Activated effector memory CD4-positive, alpha-beta T cell treated with Interleukin-2 at 50 U/mL for 16 hours (primary cell): ENCODE measurements at places on chromosomes 11 and 22.

- DNase-seq: peak; percentile 42
Observed at GRCh38 chr11:35040221-35040942, 98.6 kb upstream of the CD44 start.

GRCh38 chr11:120522021-120522420 lies 10.5 kb downstream of the GRIK4 start:
- no peak for DNase-seq

DNA sequence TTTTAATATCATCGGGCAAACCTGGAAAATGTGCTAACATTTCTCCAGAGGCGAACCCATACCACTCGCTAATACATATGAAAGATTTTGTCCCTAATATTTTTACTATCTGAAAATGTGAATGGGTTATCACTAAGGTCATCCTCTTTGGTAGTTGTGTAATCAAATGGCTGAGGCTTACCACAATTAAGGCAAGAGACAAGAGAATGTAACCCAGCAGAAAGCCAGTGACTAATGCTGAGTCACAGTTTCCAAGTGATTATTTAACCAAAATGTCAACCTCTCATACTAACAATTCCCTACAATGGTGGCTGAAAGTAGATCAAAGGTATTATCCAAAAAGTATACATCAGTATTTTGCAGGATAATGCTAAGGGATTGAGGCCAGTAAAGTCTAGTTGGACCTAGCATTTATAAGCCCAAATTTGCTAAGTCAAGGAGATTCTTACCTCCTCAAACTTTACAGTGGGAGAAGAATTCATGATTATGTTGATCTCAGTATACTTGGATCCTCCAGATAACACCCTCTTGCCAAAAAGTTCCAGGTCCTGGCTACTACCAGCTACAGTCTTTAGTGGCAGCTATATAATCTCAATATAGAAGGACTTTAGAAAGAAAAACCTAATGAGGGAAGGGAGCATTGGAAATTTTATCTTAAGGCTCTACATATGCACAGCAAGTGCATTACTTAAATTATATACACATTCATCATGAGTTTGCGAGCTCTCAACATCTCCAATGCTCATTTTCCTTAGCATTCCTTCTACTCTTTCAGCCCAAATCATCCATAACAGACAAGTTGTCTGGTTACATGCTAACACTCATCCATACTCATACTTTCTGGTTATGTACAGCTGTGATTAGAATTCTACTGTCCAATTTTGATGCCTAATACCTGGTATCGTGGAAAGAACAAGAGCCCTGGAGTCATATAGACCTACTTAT lies 25.4 kb downstream of the SIK3 start:
- no peak for DNase-seq

GRCh38 chr11:23021287-23021863 lies 161.1 kb upstream of the CCDC179 start:
- DNase-seq: no peak

- no peak for DNase-seq
Observed at GRCh38 chr11:60251485-60252212, 8.7 kb upstream of the MS4A4E start.

GRCh38 chr22:29217827-29218757 lies 12.4 kb downstream of the EMID1 start:
- DNase-seq: no peak

DNA sequence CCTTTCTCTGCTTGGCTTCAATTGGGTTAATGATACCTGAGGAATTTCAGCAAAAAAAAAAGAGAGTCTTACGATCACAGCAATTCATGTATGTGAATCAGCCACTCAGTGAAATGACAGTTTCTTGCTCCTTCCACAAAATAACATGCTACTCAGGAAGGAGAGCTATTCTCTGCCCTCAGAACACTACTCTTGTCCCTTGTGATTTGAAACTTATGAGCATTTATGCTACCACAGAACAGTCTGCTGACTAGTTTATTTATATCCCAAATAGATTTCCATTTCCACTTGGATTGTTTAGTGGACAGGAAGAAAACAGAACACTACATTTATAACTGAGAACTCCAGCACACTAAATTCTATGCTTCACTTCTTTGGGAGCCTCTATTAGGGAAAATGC lies 8.5 kb downstream of the TFIP11 start:
- no peak for DNase-seq

DNA sequence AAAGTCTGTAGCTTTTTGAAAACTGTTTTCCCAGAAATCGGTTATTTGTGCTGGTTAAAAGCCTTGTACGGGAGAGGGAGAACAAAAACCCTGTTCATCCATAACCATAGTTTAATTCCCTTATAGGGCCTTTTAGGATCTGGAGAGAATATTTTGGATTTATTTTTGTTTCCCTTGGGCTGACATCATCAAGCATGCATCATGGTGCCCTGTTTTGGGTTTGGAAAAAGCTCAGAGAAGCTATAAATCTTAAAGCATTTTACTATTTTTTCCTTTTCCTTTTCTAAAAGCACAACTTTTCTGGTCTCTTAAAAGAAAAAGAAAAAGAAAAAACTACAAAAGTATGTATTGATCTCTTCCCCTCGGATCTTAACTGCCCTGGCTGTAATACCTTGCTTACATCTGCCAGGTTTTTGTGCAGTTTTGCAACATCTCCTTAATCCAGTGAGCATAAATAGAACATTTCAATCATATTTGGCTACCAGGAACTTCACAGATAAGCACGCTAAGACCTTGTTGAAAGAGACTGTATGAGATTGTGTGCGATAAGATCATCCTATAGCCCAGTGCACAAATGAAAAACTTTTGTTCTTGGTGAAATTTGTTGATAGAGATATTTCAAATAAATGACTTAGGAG lies 88.0 kb downstream of the ZBTB16 start:
- DNase-seq: no peak

- no peak for DNase-seq
Observed at GRCh38 chr11:34537636-34538035, 24.0 kb upstream of the ELF5 start.

DNA sequence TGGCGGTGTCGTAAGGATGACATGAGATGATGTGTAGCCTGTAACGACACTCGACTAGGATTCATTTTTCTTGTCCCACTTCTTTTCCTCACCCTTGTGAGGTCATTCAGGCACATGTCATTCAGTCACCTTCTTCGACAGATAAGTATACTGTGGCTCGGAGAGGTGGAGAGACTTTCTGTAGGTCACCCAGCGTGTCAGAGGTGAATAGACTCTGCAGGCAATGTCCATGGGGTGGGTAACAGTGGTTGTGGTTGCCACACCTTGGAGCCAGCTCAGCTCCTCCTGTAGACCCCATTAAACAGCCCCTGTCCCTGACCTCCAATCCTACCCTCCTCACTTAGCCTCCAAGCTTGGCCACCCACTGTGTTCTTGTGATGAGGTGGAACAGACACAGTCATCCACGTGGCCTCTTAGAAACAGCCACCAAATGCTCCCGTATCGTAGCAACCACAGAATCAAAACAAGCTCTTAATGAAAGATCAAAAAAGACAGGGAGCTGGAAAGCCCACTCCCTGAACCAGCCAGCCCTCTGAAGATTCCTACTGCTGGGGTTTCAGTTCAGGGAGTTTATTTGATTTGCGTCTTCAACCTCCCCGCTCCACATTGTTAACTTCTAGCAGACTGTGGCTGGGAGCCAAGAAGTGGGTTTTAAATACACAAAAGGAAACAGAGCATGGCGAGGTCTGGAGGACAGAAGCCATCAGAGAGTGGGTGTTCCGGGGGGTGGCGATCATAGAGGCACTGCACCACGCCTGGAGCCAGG lies 89.0 kb upstream of the GRK3 start:
- no peak for DNase-seq

DNA sequence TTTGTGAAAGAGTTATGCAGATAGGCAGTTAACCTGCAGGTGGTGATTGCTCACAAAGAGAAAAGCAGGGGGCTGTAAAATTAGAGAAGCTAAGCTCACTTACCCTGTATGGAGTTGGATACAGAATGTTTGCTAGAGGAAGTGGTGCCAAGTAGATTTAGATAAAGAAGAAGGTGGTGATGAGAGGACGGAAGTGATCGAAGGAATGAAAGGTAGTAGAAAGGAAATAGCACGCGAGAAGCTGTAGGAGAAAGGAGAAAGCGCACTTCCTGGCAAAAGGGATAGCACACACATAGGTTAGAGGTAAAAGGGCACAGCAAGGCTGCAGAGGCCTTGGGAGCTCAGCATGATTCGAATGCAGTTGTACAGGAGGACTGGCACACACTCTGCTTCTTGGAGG lies 87.3 kb upstream of the CTSC start:
- DNase-seq: no peak
